ENCODE measurements at places on chromosomes 3 and 15. TPM values are rescaled to one million over a fixed set of nuclear protein-coding genes. Genes with fewer than 3 reads are reported as not detected.

- no peak for DNase-seq
Measured at GRCh38 chr15:101451266-101451799, 38.2 kb downstream of the PCSK6 start.

DNA sequence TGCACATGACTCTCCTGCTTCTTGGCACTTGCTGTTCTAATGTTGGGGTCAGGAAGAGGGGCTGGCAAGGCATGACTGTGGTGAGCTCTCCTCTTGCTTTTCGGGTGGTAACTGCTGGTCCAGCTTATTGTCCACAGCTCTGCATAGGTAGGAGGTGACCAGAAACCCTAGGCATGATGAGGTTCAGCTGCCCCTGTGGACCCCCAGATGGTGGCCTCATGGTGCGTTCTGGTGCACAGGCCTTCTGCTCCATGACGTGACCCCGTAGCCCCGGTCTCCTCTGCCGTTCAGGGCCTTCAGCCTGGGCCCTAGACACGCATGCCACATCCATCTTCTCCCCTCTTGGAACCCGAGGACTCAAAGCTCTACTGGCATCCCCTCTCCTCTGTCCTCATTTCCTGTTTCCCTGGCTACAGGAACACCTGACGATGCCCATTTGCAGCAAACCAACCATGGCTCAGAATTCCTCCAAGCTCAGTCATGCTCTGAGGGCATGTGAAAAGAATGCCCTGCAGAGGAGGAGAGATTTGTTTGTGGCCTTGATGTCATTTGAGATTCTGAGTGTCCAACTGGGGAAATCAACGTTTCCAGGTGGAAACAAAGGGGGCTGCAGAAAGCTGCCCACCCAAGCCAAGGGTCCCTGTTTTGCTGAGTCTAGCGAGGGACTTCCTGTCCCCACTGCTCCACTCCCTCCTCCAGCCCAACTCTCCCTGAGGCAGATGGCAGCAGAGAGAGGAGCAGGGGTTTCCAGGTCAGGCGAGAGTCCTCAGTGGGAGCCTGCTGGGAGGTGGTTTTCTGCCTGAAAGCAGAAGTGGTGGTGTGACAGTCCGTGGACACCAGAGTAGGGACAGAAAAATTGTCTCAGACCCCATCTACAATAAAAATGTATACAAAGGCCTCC lies 198.7 kb upstream of the LYSMD4 start:
- DNase-seq = no peak

DNA sequence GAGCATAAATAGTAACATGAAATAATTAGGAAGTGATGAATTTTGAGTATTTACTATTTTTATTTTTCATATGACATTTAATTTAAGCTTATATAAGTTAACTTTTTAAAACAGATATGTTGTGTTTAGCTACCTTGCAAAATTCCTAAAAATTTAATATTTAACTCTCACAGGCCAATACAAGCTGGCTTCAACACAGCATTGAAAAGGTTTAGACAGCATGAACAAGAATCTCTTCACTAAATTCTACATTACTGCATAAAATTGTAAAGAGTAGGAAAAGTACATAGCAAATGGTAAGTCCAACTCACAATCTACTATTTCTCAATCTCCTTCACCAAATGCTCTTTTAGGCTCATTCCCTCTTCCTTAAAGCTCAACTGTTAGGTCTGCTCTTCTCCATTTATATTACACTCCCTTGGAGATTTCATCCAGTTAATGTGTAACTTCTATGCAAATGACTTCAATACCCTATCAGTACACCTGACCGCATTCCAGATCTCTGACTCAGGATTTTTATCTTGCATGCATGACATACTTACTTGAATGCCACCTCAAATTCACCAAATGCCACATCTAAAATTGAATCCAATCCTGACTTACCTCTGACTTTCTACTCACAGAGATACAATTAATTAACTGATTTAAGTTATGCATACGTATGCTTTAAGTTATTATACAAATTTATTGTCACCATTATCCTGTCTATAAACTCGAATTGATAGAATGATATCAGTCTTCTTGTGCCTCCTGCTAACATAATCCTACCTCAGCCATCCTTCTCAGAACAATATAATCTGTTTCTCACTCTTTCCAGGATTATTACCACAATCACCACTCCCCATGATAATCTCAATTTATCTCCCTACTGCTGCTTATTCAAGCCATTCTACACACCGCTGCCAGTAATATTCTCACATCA lies 127.0 kb downstream of the STAG1 start:
- DNase-seq = no peak

GRCh38 chr3:137764563-137765309 lies 621 bp downstream of the SOX14 start:
- DNase-seq = no peak

DNA sequence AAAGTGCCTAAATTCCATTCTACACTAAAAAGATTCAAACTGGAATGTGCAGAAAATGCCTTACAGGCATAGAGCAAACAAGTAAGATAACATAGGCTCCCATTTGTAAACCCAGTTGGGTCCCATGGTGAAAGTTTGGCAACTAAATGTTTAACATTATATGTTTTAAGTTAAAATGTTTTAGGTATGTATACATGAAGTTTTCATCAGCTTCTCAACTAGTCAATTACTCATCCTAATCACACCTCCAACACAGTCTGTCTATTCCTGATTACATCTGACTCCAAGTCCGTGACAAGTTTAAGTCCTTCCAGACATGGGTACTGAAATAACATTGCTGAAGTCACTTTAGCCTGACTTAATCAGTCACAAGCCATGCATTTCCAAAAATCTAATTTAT lies 25.0 kb downstream of the MYLK start:
- no peak for DNase-seq

- DNase-seq = peak; percentile 49
Measured at GRCh38 chr15:79028411-79028964, 62.1 kb downstream of the RASGRF1 start.

DNA sequence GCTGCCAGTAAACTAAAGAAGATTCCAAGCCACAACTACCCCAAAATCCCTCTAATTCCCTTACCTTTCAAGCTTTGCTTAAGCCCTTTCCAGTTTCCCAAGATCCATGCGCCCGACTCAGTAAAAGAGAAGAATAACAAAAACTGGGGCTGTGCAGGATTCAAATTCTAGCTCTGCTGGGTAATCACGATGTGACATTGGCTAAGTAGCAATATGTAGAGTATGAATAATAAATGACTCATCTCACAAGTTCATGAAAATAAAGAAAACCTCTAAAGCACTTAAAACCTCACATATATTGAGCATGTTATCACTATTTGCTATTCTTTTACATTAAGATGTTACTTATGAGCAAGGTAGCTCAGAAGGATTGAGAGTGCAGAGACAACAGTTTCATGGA lies 522.2 kb upstream of the ZNF717 start:
- no peak for DNase-seq

- DNase-seq = no peak
Measured at GRCh38 chr3:172300862-172301261, 147.4 kb downstream of the GHSR start.

- DNase-seq = no peak
Measured at GRCh38 chr3:117874904-117875874, 1159.5 kb downstream of the IGSF11 start.

- DNase-seq = no peak
Measured at GRCh38 chr15:87365186-87365585, 891.4 kb downstream of the NTRK3 start.

DNA sequence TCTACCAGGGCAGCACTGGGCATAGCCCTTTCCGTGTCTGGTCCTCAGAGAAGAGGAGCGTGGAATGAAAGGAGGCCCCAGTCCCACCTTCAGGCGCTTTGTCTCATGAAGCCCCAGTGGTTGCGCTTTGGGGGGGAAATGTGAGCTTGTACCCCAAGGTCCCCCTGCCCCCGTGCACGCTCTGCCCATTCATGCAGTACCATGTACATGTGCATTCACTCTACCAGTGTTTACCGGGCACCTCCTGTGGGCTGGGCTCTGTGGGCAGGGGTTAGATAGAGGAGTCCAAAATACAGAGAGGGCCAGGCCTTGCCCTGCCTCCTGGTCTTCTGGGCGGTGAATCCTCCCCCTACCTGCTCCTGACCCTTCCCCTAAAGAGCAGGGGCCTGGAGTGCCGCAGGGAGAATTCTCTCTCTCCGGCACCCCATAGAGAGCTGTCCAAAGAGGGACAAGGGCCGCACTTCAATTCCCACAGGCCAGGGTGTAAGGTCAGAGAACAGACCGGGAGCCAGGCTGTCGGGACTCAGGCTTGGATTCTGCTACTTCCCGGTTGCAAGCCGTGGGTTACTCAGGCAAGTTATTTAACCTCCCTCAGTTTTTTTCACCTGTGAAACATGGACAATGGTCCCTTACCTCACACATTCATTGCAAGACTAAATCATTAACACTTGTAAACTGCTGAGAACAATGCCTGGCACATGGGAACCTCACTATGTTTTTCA lies 153.4 kb downstream of the MEGF11 start:
- no peak for DNase-seq

DNA sequence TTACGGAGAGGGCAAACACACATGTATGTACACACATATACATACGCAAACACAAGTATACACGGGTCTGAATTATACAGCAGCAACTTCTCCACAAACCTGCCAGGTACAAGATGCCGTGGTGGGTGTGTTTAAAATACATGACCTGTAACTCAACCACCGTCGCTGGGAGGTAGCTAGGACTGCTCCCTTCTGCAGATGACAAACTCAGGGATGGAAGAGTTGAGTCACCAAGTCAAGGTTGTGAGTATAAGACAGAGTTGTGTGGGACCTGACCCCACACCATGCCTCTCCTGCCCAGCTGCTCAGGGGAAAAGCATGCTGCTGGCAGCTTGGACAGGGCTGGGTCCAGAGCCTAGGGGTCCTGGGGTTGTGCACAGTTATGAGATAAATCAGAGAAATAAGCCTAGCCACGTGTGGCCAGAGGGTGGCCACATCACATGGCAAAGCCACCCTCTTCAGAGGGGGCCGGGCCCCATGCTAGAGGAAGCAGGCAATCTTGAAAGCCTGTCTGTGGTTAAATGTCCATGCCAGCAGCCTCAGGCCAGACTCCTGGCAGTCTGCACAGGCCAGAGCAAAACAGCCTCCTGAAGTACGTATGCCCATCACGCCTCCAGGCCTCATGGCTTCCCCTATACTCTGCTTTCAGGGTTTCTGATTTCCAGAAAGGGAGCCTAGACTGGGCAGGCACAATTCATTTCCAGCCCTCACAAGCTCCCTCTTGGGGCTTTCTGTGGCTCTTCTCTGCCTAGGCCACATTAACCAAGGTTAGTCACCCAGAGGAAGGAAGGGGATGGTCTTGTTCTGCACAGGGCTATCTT lies 107.7 kb upstream of the RPL32 start:
- DNase-seq = no peak

GRCh38 chr15:95840004-95840403 lies 490.5 kb upstream of the NR2F2 start:
- DNase-seq = no peak

GRCh38 chr3:111035902-111036301 lies 35.7 kb upstream of the NECTIN3 start:
- no peak for DNase-seq

GRCh38 chr3:122004107-122004506 lies 17.9 kb downstream of the ILDR1 start:
- DNase-seq = no peak

DNA sequence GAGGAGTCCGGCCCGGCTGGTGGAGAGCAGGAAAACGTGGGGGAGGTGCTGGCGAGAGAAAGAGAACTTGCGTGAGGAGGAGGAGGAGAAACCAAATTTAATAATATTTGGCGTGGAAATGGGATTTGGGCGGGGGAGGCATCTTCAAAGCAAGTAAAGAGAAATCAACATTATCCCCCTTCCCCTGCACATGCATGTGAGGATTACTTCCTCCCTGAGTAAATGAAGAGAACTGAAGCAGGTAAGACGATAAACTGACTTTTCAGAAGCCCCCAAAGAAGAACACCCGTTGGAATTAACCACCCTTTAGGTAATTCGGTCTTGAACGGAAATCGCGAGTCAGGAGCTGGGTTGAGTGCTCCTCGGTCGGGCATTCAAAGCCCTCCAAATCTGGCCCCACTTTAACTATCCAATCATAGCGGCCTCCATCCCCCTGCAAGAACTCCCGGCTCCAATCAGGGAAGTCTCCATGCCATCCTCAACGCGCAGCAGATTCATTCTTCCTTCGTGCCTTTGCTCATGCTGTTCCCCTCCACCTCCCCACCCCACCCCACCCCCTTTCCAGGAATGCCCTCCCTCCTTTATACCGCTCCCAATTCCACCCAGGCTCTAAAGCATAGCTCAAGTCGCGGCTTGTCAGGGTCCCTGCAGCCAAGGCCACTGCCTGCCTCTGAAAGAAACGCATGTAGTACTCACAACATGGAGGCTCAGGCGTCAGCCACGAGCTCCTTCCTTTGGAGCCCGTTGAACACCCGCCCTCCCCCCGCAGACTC lies 545 bp upstream of the RFX7 start:
- peak; percentile 22 for DNase-seq

DNA sequence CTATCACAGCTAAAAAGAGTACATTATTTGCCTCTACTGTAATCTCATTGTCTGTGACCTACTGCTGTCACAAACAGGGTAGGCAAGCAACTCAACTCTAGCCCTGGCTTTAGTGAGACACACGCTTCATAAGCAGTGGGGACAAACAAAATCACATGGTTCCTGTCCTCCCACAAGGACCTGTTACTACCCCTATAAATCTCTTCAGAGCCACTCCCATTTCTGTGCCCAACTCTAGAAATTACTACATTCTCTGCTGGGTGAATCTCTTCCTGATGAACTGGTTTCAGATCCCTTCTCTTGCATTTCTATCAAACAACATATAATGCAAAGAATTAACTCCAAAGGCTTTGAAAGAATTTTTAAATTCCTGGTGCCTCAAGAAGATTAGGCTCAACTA lies 117.3 kb downstream of the DMXL2 start:
- DNase-seq = no peak

FES gene
- total RNA-seq = 93.1 TPM

CLDND1 gene
- 141 TPM for total RNA-seq

INSYN1 gene
- 2.6 TPM for total RNA-seq

ERICH6 gene
- not detected for total RNA-seq

EPHB3 gene
- total RNA-seq = 3.1 TPM

MUC4 gene
- total RNA-seq = 0.09 TPM

AADAC gene
- 2.4 TPM for total RNA-seq

CFAP92 gene
- total RNA-seq = 2.2 TPM

CPEB1 gene
- total RNA-seq = 3.2 TPM
